ENCODE measurements at places on chromosomes 3 and 15.

GRCh38 chr15:91224755-91225380, 124.8 kb downstream of the SV2B start:
- DNase-seq, result peak; percentile 16

- DNase-seq, result no peak
Measured at GRCh38 chr3:15653321-15653720, 51.8 kb downstream of the BTD start.

DNA sequence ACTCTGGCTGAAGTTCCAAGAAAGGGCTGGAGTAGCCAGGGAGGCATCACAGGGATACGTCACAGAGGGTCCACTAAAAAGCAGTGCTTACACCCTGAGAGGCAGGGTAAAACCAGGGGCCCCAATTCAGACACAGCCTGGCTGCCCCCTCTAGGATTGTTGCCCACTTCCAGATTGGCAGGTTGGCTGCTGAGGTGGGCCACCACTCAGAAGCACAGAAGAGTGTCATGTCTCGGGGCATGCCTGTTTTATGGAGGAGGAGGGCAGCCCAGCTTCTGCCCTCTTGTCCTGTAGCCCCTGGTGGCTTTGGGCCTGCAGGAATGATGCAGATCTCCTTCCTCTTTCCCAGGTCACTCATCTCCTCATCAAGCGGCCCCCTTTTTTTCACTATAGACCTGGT, 24.0 kb downstream of the NOX5 start:
- DNase-seq, result no peak

DNA sequence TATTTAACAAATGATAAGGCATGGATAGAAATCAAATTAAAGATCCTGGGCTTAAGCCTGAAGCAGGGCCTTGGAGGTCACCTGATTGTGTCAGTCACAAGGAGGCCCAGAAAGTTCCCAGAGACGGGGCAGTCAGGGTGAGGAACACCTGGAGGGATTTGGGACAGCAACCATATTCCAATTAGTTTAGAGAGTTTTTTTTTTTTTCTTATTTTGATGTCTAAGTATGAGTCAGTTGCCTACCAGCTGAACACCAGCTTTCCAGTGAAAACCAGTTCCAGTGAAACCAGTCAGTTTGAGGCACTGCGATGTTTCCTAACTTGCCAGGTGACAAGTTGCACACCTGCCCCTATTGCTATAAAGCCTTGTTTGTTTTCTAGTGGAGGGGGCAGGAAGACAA, 350.7 kb upstream of the AZI2 start:
- DNase-seq, result no peak

DNA sequence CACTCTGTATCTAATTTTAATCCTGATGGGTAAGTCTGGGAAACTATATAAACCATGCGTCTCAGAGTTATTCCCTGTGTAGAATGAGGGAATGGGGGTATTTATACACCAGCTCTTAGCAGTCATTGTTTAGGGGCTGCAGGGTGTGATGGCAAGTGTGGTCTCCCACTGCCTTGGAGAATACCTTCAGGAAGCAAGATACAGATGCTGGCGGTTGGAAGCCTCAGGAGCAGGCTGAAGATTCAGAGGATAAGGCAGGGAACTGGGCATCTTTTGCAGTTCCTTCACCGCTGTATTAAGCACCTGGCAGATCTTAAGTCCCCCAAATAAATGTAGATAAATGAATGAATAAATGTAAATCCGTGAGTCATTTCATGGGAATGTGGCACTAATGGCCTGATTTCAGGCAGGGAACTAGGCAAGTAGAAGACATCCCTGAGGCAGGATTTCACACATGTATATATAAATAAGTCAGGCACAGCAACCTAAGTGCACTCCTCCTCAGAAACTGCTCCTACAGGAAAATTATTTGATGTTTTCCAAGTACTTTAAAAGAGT, 209.2 kb upstream of the GADL1 start:
- DNase-seq, result no peak

GRCh38 chr3:128992926-128993460, 883 bp downstream of the CFAP92 start:
- DNase-seq, result no peak

GRCh38 chr3:43034200-43034599, 55.1 kb downstream of the GASK1A start:
- no peak for DNase-seq

DNA sequence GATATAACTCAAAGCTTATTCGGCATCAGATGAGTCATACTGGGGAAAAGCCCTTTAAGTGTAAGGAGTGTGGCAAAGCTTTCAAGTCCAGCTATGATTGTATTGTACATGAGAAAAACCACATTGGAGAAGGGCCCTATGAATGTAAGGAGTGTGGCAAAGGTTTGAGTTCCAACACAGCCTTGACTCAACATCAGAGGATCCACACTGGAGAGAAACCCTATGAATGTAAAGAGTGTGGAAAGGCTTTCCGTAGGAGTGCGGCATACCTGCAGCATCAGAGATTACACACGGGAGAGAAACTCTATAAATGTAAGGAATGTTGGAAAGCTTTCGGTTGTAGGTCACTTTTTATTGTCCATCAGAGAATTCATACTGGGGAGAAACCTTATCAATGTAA, 7.5 kb downstream of the ZNF621 start:
- no peak for DNase-seq

DNA sequence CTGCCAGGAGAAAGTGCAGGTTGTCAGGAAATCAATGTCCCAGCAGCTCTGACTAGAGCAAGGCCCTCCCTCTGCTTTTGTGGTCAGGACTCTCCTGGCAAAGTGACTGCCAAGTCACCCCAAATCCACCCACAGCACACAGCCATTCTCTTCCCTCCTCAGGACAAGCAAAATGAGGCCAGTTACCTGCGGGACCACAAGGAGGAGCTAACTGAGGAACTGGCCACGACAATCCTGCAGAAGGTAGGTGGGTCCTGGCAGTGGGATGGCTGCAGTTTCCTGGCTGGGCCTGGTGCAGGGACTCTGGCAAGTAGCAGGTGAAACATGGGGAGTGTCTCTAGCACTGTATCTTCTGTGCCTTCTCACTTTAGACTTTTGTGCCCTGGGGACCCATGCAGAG, 142.5 kb upstream of the EIF1B start:
- DNase-seq, result no peak

DNA sequence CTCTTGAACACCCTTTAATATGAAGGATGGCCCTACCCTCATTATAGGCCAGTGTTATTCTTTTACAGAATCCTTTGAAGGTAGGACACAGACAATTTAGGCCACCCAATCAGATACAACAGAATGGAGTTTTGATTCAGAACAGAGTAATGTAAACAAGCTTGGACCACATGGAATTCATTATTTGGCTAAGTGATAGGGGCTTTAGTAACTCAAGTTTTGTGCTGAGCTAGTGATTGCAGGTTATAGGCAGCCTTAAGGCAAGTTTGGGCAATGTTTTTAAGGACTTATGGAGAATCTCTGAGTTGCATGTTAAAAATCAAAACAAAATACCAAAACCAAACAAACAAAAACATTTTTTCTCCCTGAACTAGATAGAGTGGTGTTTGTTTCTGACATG, 312.1 kb upstream of the ROBO1 start:
- no peak for DNase-seq

DNA sequence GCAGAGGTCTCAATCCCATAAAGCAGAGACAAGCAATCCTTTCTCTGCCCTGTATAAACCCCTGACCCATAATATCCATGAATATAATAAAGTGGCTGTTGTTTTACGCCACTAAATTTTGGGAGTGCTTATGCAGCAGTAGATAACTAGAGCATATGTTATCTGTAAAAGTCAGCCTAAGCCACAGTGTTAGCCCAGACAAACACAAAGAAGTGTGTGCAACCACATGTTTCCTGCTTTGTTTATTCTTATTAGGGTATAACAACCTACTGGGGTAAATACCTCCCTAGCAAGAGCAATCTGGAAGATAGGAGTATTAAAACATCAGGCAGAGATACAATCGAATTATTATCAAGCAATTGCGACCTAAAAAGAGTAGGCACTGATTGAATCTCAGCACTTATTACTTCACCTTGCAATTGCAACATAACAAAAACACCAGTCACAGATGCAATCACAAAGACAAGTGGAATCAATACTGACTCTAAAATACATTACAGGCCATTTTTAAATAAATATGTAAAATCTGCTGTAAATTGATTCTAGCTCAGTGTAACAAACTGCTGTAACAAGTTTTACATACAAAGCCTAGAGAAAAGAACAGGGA, 94.6 kb upstream of the UBE2E2 start:
- DNase-seq, result no peak

- no peak for DNase-seq
Measured at GRCh38 chr3:63571682-63572081, 80.8 kb upstream of the SNTN start.

DNA sequence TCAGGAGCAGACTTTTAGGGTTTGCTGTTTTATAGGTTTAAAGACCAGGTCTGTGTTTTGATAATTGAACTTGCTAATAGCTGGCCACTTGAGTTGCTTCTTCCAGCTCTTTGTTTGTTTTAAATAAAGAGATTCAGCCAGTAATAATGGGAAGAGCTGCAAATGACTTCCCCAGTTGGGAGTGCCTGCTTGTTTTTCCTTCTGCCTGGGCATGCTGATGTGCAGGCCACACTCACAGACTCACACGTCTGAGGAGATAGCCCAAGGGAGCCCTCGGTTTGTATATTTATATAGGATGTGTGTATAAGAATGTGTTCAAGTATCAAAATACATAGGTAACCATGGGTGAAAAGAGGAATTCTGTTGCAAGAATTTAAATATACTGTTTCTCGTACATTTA, 78.2 kb upstream of the BOC start:
- no peak for DNase-seq

- DNase-seq, result no peak
Measured at GRCh38 chr3:54259636-54260035, 137.3 kb downstream of the CACNA2D3 start.

DNA sequence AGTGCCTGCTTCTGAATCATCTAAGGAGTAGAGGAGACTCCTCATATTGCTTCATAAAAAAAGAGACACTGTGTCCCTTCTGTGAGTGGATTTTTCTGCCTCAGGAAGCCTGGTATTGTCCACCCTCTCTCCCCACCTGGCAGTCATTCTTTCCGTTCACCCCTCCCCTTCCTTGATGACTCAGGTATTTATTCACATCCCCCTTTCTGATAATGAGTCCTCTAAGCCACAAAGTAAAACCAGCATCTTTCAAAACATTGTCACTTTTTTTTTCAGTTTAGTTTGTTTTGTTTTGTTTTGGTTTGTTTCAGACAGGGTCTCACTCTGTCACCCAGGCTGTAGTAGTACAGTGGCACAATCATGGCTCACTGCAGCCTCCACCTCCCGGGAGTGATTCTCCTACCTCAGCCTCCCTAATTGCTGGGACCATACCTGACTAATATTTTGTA, 65.2 kb upstream of the UBE2E1 start:
- DNase-seq, result no peak

- peak; percentile 61 for DNase-seq
Measured at GRCh38 chr15:60179786-60180391, 175.8 kb downstream of the FOXB1 start.

- no peak for DNase-seq
Measured at GRCh38 chr3:57559526-57559925, 3.5 kb downstream of the PDE12 start.

DNA sequence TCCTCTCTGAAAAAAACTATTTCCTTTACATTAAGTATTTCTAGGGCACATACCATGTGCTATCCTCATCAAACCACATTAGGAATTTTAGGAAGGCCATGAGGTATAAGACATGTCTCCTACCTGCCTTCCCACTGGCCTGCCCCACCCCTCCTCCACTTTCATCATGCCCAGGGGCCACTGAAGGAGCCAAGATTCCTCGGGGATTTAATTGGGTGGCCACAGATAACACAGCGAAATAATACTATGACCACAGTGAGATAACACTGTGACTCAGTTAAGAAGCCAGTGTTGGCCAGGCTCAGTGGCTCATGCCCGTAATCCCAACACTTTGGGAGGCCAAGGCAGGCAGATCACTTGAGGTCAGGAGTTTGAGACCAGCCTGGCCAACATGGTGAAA, 9.8 kb upstream of the BMF start:
- DNase-seq, result no peak

GRCh38 chr3:142213298-142213697, 12.1 kb downstream of the GK5 start:
- DNase-seq, result no peak

- DNase-seq, result no peak
Measured at GRCh38 chr3:184734903-184735701, 23.2 kb upstream of the MAGEF1 start.

GRCh38 chr3:157220883-157221282, 60.9 kb upstream of the CCNL1 start:
- no peak for DNase-seq

- DNase-seq, result no peak
Measured at GRCh38 chr15:40968290-40969085, 15.2 kb downstream of the CHAC1 start.

DNA sequence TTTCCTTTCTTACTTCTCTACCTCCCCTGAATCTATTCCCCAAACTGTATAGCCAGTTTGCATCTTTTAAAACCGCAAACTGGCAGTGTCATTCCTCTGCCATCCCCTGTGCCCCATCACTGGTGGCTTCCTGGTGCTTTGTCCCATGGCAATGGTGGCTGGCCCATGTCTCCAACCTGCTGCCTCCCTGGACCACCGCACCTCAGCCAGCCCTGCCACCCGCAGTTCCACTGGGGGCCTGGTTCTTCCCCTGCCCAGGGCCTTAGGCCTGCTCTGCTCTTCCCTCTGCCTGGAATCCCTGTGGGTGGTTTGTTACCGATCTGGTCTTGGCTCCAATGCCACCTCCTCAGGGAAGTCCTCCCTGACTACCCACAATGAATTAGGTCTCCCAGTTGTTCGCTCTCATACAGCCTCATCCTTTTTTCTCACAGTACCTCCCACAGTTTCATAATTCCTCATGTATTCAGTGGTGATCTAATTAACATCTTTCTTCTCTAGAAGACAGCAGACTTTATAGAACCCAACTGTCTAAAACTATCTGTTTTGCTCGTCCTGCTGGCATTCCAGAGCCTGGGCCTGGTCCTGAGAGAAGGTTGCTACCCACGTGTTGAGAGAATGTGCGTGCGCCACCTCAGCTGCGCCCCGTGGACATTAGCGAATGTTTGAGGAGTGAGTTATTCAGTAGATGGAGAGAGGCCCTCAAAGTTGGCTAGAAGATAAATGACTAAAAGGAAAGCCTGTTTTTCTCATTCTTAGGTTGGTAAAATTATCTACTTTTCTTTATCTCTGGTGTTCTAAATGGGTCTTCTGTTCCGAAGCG, 130.1 kb downstream of the DNAJB8 start:
- no peak for DNase-seq

- no peak for DNase-seq
Measured at GRCh38 chr15:75171408-75171807, 30.3 kb upstream of the C15orf39 start.

GRCh38 chr15:48426941-48427340, 95.7 kb downstream of the DUT start:
- DNase-seq, result no peak

All from B cell (primary cell).